ENCODE measurements at places on chromosomes 6 and 20.

DNA sequence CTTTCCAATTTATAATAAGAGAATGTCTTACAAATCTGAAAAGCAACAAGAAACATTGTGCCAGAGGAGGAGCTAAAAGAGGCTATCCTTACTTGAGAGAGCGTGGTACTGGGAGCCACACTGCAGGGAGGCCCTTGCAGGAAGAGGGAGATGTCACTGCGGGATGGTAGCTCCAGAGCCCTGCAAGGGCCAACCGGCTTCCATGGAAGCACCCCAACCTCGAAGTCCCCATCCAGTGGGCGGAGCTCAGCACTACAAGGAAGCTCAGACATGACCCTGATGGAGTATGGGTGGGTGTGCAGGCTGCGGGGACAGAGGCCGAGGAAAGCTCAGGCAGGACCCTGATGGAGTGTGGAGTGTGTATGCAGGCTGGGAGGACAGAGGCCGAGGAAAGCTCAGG lies 57.8 kb upstream of the RPS6KA2 start:
- DNase-seq: no peak

GRCh38 chr20:64112691-64113443 lies 5.5 kb upstream of the NPBWR2 start:
- DNase-seq: peak; percentile 32

- no peak for DNase-seq
Observed at GRCh38 chr6:145350928-145351327, 384.4 kb downstream of the EPM2A start.

DNA sequence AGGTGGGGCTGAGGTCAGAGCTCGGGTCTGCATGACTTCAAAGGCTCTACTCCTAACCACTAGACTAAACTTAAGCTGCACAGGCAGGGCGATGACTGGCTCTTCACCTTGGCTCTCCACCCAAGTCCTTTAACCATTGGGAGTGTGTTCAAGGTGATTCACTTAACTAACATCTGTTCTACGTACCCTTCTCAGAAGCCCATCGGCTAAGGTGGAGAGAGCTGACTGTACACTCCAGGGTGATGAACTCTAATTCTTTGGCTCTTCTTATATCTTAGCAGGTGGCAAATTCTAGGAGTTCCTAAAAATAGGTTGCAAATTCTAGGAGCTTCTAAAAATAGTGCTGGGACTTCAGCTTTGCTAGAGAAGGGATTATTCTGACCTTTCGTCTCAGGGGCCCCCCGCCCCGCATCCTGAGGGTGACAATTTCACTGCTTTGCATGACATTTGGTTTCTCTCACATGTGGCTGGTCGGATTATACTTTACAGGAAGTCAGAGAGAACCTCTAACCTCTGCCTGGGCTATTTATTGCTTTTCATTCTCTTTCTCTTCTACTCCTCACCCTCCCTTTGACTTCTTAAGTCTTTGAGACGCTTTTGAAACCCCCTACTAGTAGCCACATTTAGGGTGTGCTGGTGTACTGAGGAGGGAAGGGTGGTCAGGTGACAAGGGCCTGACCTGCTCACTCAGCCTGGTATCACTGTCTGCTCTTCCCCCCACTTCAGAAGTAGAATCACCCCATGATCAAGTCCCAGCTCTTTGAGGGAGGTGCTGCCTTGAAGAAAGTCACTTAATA lies 55.5 kb downstream of the PRDM1 start:
- DNase-seq: no peak

DNA sequence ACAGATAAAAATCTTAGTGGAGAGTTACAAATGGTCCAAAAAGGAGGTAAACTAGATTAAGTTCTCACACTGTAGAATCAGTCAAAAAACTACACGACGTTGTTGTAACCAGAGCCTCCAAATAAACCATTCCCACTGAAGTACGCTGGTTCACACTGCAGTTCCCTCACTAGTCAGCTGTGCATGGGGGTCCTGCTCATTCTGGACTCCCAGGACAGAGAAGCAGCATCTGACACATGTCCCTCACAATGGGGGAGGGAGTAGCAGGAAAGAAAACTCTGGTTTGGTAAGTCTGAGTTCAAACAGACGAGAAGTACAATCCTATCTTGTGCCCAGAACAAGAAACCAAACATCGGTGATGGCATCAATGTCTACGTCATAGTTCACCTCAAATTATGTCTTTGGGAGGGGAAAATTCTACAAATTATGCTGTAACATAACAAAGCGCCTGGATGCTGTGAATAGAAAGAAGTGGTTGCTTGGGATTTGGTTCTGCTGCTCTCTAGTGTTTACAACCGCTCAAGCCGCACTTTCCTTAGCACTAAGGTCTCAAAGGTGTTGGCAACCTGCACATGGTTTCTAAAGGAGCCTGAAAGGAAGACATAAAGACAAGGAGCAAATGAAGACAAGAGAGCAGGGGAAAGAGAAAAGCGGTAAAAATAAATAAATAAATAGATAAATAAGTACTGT lies 208.0 kb downstream of the GMDS start:
- DNase-seq: no peak

- DNase-seq: no peak
Observed at GRCh38 chr6:160068346-160068745, 53.3 kb upstream of the SLC22A1 start.

- DNase-seq: no peak
Observed at GRCh38 chr6:160027076-160027475, 58.2 kb downstream of the IGF2R start.

DNA sequence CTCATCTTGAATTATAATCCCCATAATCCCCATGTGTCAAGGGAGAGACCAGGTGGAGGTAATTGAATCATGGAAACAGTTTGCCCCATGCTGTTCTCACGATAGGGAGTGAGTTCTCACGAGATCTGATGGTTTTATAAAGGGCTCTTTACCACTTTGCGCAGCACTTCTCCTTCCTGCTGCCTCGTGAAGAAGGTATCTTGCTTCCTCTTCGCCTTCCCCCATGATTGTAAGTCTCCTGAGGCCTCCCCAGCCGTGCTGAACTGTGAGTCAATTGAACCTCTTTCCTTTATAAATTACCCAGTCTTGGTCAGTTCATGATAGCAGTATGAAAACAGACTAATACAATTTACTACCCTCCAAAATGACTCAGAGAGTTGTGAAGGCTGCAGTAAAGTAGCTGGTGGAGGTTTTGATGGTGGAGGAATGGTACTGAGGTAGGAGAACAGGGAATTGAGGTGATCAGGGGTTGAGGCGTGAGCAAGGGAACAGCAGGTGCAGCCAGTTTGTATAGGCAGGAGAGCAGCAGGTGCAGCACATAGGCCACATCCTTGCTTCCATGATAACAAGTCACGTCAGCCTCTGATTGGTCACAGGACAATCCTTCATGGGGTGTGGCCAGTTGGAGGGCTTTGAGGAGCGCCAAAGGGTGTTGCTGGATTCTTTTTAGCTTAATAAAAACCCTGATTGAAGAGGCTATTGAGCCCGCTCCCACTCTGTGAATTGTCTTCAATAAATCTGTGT lies 150.0 kb downstream of the CDC5L start:
- no peak for DNase-seq

DNA sequence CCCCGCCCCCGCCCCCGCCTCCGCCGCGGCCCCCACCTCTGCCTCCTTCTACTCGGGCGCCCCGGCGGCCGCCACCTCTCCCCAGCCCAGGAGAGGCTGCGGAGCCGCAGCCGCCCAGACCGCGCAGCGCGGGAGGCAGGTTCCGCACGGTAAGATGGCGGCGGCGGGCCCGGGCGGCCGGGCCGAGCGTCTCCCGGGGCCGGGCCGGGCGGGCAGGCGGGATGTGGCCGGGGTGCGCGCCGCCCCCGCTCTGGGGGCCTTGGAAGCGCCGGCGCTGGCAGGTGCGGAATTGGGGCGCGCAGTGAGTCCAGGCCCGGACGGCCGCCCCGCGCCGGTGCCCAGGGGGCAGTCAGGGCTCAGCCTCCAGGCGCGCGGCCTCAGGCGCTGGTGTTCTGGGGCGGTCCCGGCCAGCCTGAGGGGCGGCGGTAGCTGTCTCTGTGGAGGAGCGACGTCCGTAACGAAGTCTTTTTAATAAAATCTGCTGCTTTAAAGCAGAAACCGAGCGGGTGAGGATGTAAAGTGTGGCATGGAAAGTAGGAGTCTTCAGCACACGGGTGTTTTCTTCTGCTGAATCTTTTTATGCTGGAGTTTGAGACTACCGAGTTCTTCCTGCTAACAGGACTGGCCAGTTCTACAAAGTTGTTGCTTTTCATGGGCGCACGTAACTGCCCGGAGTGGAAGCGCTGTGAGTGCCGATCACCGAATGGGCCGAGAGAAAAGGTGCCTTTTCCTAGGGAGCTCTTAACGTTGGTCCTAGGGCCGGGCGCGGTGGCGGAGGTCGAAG lies at the start of gene GID8:
Gene GID8 (plus strand): TSS at position 43 of the 784 bp plus-strand sequence. CDS start 3,356 bp downstream, outside the sequence.
- DNase-seq: peak; percentile 67

- no peak for DNase-seq
Observed at GRCh38 chr6:153170511-153170910, 39.4 kb upstream of the RGS17 start.

- DNase-seq: no peak
Observed at GRCh38 chr6:13559968-13560650, 14.3 kb upstream of the SIRT5 start.

- DNase-seq: no peak
Observed at GRCh38 chr20:33229843-33230242, 6.0 kb upstream of the BPIFA1 start.

DNA sequence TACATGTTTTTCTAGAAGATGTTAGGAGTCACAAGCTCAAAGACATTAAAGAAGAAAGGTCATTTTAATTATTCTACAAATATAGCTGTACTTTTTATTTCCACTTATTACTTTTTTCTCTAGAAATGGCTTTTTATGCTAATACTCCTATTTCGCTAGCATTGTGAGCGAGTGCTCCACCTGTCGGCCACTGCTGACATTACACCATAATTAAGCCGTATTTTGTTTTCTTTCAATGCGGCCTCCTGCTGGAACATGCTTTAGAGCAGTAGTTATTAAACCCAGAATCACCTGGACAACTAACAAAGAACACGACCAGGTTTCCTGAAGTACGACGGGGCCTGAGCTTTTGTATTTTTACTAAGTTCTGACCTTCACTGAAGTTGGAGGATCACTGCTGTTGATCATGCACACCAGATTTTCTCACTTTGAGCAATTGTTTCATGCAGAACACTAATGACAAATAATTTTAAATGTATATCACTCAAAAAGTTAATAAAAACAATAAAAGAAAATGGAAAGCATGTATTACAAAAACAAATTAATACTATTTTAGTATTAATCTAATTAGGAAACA lies 74.1 kb upstream of the PAK5 start:
- DNase-seq: no peak

DNA sequence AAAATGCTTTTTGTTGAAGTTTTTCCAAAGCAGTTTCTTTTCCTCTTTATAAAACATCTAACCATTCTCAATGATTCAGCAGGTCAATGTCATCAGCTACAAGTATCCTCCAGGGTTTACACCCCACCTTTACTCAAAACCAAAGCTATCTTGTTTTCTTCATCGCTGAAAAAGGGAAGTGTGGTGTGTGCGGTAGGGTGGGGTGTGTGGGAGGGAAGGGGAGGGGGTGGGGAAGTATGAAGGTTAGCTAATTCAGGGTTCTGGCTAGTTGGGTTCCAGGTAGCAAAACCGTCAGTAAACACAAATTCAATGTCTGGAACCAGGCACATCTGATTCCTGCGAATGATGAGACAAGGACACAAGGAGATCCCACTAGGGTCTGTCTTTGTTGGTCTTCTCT lies 189.6 kb downstream of the GJA10 start:
- DNase-seq: no peak

GRCh38 chr6:111625461-111626391 lies 20.0 kb upstream of the TRAF3IP2 start:
- DNase-seq: peak; percentile 66

DNA sequence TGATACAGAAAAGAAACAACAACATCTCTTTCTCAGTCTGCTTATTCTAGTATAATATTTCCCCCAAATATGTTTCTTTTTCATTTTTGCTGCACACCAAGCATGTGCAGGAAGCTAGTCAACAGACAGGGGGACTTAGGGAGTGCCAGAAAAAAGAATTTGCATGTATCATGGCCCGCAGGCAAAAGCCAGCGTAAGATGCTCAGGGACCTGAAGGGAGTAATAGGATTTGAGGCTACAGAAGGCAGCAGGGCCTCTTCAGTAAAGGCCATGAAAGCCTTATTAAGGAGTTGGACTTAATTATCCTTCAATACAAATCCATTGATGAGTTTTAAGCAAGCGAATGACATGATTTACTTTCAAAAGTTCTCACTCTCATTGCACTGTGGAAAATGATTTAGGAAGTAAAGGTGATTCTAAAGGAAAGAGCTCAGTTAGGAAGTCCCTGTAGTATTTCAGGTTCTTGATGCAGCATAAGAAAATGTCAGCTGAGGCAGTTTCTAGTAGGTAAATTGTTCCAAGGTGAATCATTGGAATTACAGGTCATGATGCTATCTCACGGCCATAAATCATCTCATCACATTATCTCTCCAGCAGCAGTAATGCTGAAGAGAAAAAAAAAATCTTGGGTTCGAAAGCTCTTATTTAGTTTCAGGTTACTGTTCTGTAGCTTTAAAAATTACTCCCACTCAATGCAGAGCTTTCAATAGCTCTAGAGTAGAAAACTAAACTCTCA lies 94.8 kb downstream of the PTCHD4 start:
- DNase-seq: no peak

DNA sequence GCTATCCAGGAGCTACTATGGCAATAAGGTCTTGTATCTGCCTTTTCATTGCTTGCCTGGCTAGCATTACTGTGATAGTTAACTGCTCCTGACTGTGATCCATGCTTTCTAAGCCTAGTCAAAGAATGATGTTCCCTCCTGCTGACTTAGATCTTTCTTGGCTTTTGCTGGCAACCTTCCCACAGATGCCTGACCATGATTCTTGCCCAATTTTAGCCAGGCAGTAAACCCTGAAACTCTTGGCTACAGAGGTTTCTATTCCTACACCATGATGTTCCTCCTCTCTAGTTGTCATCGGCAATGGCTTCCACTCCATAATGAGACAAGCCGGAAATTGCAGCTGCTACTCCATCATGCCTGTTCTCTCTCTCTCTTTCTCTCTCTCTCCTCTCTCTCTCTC lies 238.1 kb downstream of the HAO1 start:
- no peak for DNase-seq

- DNase-seq: no peak
Observed at GRCh38 chr6:163455552-163455951, 41.0 kb downstream of the QKI start.

- DNase-seq: peak; percentile 10
Observed at GRCh38 chr20:57438552-57438951, 47.4 kb downstream of the RBM38 start.

DNA sequence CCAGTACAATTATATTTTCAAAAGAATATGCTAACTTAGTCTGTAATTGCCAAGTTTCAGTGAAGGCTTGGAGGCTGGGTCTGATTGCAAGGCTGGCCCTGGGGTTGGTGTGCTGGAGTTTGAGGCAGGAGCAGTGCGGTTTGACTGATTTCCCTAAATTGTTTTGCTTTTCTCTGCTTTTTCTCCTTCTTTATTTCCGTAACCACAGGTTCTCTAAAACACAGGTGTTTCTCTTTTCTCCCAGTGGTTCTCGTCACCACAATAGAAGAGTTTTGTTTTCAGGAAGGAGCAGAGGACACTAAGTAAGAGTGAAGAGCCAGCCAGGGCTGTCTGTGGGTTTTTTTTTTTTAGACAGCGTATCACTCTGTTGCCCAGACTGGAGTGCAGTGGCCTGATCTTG lies 8.2 kb upstream of the SNX9 start:
- DNase-seq: no peak

- DNase-seq: no peak
Observed at GRCh38 chr20:51516855-51517254, 25.7 kb downstream of the NFATC2 start.

Data from Right ventricle myocardium superior (tissue), 1 donor.